Fibroblast of skin of left quadriceps (primary cell): ENCODE measurements at places on chromosomes 6 and 20.

- DNase-seq: peak; percentile 7
Measured at GRCh38 chr6:19805129-19805481, 32.1 kb upstream of the ID4 start.

- DNase-seq: peak; percentile 23
Measured at GRCh38 chr6:24859608-24860200, 61.0 kb upstream of the ARMH2 start.

GRCh38 chr6:3638662-3639061 lies 112.9 kb downstream of the PXDC1 start:
- no peak for DNase-seq

DNA sequence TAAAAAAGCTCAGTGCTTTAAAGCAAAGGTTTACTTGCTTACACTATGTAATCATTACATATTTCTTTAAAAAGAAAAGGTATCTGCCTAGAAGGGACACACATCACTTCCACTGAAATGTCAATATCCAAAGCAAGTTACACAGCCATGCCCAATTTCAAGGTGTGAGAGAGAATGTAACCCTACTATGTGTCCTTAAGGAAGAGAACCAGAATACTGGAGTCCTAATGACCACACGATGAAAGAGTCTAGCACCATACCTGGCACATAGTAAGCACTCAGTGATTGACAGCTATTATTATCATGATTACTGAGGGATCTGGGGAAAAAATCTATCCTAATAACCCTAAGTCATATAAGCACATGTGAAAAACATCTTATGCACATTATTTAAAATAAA lies 10.4 kb downstream of the CHD6 start:
- no peak for DNase-seq

GRCh38 chr6:154613137-154613676 lies 102.7 kb upstream of the CNKSR3 start:
- peak; percentile 70 for DNase-seq

- no peak for DNase-seq
Measured at GRCh38 chr6:111784433-111784832, 88.8 kb downstream of the FYN start.

DNA sequence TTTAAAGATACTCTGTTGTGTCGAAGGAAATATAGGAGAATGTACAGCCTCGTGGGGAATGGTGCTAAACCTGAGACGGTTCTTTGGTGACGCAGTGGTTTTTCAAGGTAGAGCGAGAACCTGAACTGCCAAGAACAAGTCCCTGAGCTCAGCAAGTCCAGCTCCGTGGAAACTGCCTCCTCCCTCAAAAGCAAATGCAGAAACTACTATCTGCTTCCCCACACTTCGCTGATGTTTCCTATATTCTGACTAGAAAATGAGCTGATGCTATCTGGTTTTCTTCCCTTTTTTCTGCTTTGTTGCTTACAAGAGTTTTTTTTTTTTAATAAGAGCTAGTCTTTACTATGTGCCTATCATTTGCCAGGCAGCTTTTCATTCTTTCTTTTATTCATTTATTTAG lies 85.3 kb upstream of the LY86 start:
- no peak for DNase-seq

DNA sequence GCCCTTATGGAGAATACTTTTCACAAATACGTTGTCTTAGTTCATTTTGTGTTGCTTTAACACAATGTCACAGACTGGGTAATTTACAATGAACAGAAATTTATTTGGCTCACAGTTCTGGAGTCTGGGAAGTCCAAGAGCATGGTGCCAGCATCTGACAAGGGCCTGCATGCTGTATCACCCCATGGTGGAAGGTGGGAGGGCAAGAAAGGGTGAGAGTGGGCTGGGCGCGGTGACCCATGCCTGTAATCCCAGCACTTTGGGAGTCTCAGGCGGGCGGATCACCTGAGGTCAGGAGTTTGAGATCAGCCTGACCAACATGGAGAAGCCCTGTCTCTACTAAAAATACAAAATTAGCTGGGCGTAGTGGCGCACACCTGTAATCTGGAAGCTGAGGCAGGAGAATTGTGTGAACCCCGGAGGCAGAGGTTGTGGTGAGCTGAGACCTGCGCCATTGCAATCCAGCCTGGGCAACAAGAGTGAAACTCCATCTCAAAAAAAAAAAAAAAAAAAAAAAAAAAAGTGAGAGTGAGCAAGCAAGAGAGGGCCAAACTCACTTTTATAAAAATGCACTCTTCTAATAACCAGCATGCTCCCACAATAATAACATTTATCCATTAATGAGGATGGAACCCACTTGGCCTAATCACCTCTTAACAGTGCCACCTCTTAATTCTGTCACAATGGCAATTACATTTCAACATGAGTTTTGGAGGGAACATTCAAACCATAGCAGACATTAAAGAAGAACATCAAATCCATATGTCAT lies 36.1 kb downstream of the NCOA7 start:
- no peak for DNase-seq

GRCh38 chr6:3427687-3428085 lies 29.2 kb downstream of the SLC22A23 start:
- DNase-seq: no peak

- peak; percentile 52 for DNase-seq
Measured at GRCh38 chr6:128069188-128069587, 168.3 kb upstream of the THEMIS start.

- no peak for DNase-seq
Measured at GRCh38 chr6:116254297-116255056, 602 bp upstream of the TSPYL4 start.

DNA sequence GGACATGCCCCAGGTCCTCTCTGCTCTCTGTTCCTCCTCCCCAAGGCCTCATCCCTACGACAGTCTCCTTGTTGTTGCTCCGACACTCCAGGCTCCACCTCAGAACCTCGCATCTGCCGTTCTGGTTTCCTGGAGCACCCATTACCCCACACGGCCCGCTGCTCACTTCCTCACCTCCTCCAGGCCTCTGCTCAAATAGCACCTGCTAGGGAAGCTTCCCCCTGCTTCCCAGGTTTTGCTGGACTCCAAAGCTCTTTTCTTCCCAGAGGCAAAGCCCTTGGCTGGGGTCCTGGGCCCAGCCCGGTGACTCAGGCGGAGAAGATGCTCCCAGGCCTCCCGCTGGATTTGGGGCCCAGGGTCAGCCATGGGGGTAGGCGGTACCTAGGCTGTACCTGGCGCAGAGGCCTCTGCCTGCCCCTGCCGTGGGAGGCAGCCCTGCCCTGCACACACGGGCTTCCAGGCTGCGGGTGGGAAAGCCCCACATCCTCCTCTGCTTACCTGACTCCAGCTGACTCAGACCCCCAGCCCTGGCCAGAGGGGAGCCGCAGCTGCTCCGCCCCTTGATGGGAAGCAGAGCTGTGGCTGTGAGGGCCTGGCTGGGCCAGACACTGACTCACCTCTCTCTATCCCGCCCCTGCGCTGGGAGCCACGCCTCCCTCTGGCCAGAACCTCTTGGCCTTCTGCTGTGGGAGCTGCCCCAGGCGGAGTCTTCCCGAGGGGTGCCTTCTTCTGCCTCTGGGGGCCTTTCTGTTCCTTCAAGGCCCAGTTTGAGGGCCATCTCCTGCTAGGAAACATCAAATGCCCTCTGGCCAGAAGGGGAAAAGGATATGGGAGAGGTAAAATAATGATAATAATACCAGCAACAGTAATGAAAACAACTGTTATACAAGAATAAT lies 130.5 kb downstream of the CEBPB start:
- DNase-seq: peak; percentile 48

- DNase-seq: no peak
Measured at GRCh38 chr6:165806126-165806810, 143.2 kb upstream of the PDE10A start.

DNA sequence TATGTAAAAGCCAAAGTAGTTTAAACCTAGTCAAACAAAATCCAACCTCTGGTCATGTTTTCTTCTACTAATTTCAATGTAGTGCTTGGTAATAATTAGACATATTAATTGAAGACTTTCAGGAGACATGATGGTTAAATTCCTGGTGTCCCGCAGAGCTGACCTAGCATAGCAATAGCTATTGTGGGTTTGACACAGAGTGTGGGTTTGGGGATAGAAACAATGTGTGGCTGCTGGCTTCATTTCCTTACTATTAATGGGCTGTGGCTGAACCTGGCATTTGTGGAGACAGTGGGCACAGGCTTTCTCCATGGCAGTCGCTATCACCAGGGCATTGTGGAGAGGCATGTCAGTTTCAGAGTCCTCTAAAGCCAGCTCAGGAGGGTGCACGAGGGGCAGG lies 54.1 kb upstream of the GGTLC1 start:
- no peak for DNase-seq

GRCh38 chr6:157328108-157328692 lies 4.9 kb upstream of the TMEM242 start:
- no peak for DNase-seq

DNA sequence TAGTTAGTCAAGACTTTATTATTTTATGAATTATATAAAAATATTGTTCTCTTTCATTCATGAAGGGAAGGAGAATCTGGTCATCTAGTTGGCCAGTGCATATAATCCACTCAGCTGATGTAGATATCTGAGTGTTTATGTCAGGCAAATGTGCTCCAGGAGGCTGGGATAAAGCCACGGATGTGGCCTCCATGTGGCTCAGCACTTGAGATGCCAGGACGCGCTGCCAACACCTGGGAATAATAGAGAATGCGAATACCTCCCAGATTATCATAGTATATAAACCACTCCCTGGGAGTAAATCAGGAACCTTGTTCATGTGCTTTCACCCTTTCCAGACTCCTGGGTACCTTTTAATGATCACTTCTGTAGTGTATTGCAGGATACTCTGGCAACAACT lies 1006.0 kb downstream of the KIF16B start:
- no peak for DNase-seq

DNA sequence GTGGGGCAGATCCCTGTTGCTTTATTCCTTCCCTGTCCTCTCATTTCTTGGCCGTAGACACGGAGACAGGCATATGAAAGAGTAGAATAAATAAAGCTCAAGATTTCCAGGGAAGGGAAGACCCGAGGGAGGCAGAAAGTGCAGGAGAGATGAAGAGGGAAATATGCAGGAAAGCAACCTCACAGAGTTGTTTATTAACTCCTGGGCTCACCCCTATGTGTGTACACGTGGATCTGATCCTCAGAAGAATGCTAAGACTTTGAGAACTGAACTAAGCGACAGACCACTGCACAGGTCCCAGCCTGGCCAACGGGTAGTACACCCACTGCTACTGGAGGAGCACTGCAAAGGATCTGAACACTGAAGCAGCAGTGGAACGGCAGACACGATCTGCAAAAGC lies 156.2 kb downstream of the KIF16B start:
- no peak for DNase-seq

DNA sequence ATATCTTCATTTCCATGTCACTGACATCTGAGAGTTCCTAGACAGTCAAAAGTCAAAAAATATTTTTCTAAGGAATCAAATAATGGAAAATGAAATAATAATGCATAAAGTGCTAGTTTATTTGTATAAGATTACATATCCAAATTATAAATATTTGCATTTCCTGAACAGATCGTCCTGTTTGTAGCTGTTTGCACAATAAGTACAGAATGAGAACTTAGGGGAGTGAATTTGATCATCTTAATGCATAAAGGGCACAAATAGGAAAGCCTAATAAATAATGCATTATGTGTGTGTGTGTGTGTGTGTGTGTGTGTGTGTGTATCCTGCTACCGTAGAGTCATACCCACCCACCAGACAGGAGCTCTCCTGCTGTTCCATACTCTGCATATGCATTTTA lies 521.0 kb upstream of the EPHA7 start:
- no peak for DNase-seq

- no peak for DNase-seq
Measured at GRCh38 chr20:12076200-12076599, 158.5 kb downstream of the BTBD3 start.

GRCh38 chr6:90572856-90573255 lies 14.0 kb downstream of the MAP3K7 start:
- DNase-seq: no peak

- no peak for DNase-seq
Measured at GRCh38 chr6:113362301-113363047, 494.7 kb upstream of the MARCKS start.
